ENCODE measurements at places on chromosomes 11 and 22.
A peak's percentile ranks its signal among the peaks of the same experiment; 100 is the strongest.

- DNase-seq = no peak
Measured at GRCh38 chr22:37403267-37403960, 23.9 kb downstream of the ELFN2 start.

GRCh38 chr11:94961255-94961654 is 12.1 kb downstream of the CWC15 start:
- no peak for DNase-seq

DNA sequence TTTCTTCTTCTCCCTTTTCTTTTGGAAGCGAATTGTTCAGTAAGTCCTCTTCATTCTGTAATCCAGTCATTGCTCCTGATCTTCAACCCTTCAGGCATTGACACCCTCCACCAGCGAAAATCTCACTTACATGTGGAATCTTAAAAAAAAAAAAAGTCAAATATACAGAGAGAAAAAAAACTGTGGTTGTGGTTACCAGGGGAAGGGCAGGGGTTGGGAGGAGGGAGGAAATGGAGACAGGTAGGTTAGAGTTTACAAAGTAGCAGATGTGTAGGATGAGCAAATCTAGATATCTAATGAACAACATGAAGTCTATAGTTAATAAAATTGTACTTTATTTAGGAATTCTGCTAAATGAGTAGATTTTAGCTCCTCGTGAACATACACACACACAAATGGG is 17.7 kb upstream of the TMEM123 start:
- no peak for DNase-seq

DNA sequence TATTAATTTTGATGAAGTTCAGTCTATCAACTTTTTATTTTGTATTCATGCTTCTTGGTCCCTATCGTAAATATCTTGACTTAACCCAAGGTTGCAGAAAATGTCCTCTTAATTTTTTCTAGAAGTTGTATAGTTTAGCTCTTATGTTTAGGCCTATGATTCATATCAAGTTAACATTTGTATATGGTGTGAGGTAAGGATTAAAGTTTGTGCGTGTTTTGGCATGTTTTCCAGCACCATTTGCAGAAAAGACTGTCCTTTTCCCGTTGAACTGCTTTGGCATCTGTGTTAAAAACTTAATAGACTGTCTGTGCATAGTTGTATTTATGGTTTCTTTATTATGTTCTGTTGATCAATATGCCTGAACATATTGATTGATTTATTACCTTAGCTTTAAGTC is 42.3 kb downstream of the ARHGEF12 start:
- no peak for DNase-seq

GRCh38 chr22:27748349-27748748 is 53.2 kb downstream of the MN1 start:
- DNase-seq = no peak

- DNase-seq = no peak
Measured at GRCh38 chr11:96990914-96991313, 601.1 kb downstream of the JRKL start.

- no peak for DNase-seq
Measured at GRCh38 chr11:92653454-92653853, 316.0 kb upstream of the MTNR1B start.

DNA sequence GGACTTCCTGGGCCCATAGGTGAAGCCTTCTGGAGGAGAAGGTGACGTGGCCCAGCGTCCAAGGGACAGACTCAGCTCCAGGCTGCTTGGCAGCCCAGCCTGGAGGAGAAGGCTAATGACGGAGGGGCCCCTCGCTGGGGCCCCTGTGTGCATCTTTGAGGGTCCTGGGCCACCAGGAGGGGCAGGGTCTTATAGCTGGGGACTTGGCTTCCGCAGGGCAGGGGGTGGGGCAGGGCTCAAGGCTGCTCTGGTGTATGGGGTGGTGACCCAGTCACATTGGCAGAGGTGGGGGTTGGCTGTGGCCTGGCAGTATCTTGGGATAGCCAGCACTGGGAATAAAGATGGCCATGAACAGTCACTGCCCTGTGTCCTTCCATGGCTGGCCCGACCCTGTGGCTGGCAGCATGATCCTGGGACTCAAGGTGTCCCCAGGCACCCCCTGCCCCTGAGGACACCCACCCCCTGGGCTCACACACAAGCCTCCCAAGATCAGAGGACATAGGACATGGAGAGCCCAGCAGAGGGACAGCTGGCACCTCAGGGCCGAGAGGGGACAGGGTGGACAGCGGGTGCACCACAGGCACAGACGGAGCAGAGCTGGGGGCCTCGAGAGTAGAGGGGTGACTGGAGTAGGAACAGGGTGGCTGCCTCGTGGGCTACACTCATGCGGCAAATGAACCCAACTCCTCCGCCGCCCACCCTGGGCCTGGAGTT is 10.1 kb downstream of the SIGIRR start:
- DNase-seq = no peak

GRCh38 chr11:116172851-116173250 is 599.9 kb downstream of the BUD13 start:
- DNase-seq = no peak

- DNase-seq = no peak
Measured at GRCh38 chr11:71075871-71076420, 176.4 kb downstream of the SHANK2 start.

GRCh38 chr11:126392633-126393013 is 37.1 kb downstream of the ST3GAL4 start:
- DNase-seq = no peak

GRCh38 chr22:38016182-38017151 is 32.1 kb upstream of the SOX10 start:
- DNase-seq = no peak

DNA sequence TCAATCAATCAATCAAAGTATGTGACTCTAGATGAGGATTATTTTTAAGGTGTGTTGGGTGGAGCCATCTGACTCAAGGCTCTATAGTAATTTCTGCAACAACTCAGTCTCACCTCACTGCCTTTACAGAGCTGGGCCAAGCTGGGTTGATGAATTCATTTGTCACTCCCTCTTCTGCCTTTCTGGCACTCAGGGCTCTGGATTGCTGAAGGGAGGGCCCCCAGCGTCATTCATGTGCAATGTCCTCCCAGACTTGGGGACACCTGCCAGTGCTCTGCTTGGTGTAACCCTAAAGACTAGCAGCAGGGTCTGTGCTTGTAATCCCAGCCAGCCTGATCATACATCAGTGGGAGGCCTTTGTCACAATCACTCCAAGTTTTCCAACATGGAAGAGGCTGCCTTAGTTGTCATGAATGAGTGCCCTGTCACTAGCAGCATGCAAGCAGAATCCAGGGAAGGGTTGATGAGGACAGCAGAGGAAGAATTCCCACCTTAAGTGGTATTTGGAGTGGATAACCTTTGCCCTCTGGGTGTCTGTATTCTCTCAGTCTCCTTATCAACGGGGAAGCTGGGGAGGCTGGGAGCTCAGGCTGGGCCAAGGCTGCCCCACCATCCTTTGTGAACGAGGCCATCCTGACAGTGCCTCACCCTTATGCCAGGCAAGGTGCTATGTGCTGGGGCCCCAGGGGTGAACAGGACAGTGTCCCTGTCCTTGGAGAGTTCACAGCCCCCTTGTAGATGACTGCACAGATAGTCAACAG is 2.0 kb upstream of the TP53I11 start:
- no peak for DNase-seq

- DNase-seq = peak; percentile 71
Measured at GRCh38 chr22:31148953-31149627, 8.8 kb upstream of the PLA2G3 start.

GRCh38 chr11:18012122-18012905 is 533 bp downstream of the SERGEF start:
- peak; percentile 30 for DNase-seq

DNA sequence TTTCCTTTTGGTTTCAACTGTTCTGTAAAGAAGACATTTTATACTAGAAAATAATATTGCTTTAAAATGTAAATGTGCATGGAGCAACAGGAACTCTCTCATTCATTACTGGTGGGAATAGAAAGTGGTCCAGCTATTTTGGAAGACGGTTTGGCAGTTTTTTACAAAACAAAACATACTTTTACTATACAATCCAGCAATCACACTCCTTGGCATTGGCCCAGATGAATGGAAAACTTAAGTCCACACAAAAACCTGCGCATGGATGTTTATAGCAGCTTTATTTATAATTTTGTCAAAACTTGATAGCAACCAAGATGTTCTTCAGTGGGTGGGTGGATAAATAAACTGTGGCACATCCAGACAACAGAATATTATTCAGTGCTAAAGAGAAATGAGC is 49.9 kb upstream of the SEPTIN5 start:
- DNase-seq = no peak

- DNase-seq = no peak
Measured at GRCh38 chr11:1059759-1060158, 14.9 kb upstream of the MUC2 start.

GRCh38 chr11:121722431-121723245 is 269.9 kb upstream of the SORL1-AS1 start:
- peak; percentile 14 for DNase-seq

GRCh38 chr11:23865341-23865975 is 631.4 kb upstream of the LUZP2 start:
- no peak for DNase-seq

DNA sequence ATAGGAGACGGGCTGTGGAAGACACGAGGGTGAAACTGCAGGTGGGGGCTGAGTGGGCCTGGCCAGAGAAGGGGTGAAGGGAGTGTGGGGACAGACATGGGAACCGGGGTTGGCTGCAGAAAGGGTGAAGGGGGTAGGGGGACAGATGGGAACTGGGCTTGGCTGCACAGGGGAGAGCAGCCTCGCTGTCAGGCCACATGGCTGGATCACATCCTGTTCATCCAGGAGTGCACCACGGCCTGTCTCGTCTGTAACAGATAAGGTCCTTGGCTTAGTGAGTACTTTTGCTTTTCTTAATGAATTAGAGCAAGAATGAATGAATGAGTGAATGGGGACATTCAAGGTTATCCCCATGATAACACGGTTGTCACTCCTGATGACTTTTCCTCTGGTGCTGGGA is 13.5 kb downstream of the FBLN1 start:
- no peak for DNase-seq

DNA sequence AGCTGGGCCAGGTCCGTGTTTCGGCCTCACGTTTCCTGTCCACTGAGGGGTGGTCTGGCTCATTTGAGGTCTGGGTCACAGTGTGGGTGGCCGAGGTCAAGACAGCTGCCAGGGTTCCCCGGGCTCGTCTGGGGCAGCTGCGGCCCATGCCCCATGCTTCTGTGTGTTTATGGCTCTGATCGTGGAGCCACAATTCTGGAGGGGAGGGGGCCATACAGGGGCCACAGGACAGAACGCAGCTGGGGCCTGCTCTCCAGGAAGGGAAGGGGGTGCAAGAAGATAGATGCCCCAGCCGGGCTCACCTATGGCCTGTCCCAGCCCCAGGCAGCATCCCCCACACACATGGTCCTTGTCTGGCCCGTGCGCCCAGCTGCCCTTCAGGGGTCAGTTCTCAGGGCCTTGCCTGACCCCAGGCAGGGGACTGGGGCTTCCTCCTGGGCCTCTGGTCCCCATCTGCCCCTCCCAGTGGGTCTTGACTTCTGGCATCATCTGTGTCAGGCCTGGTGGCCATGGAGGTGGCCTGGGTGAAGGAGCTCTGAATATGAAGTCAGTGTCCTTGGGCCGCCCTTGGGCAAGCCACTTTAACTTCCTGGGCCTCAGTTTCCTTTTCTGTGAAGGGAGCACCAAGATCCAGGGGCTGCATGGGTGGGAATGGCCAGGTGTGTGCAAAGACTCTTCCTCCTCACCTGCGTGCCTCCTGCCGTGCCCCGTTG is 8.4 kb downstream of the TSPAN32 start:
- DNase-seq = no peak

DNA sequence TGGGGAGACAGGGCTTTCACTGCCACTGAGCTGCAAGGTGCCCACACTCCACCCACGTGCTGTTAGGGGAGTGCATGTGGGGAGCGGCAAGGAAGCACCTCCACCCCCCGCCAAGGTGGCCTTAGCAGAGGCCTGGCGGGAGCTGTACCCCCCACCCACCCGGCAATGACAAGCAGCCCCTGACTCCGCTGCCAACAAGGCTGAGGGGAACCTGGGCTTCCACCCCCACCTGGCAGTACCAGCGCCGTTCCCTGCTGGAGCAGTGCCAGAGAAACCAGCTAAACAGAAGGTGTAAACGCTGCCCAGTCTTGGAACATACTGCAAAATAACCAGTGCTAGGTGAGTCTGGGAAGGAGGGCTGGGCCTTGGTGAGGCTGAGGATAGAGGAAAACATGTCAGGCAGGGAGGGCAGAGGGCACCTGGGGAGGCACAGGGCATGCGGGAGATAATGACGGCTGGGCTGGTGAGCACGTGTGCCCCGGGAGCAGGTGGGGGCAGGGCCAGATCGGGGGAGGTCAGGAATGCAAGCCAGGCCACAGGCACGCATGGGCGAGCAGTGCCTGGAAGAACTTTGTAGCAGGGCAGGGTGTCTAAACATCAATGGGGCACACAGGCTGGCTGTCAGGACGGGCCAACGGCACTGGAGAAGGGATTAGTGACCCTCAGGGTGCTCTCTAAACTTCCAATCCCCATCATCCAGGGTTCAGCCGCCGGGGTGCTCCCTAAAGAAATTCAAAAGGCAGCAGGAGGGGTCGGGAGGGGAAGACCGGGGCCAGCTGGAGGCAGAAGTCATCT is 6.6 kb downstream of the CERK start:
- no peak for DNase-seq

All from GM10248 (cell line).